GM20000 (cell line): ENCODE measurements at places on chromosomes 4 and X.

DNA sequence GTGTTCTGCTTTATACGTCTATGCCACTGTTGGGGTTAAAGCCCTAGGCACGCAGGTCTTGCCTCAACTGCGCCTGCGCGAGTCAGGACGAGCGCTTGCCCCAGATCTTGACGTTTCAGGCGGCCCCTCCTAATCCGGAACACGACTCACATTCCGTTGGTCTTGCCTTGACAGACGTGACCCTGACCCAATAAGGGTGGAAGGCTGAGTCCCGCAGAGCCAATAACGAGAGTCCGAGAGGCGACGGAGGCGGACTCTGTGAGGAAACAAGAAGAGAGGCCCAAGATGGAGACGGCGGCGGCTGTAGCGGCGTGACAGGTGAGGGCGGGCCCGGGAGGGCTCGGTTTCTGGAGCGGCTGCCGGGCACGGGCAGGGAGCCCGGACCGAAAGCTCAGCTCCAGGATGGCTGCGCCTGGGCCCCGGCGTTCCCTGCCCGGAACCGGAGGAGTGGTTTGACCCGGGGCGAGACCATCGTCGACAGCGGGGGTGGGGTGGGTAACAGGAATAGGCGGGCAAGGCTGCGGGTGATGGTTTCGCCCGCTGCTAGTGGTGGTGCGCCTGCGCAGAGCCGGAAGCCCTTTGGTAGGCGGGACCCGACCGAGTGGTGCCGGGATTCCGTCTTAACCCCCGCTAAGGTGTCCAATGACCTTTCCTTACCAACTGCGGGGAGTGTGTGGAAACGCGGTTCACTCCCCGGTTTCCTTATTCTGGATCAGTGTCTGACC is at the start of gene ARAF:
Gene ARAF, plus strand, starts transcription at position 272 of the 725 bp plus-strand sequence. CDS start 1,763 bp downstream, outside the sequence.
- peak; percentile 87 for DNase-seq

DNA sequence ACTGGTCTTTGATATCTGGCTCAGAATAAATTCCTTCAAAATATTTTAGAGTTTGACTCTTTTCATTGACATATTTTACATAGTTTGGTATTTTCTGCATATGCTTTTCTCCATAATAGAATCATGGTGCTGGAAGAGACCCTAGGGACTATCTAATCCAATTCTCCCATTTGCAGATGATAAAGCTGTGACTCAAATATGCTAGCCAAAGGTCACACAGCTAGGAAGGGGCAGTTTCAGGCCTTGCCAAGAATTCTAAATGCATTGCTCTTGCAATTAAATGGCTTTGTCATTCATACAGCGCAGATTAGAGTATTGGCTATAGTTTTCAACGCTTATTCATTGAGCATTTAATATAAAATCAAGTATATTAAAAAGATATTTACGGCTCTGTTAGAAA is 374.1 kb upstream of the RASGEF1B start:
- DNase-seq = no peak

DNA sequence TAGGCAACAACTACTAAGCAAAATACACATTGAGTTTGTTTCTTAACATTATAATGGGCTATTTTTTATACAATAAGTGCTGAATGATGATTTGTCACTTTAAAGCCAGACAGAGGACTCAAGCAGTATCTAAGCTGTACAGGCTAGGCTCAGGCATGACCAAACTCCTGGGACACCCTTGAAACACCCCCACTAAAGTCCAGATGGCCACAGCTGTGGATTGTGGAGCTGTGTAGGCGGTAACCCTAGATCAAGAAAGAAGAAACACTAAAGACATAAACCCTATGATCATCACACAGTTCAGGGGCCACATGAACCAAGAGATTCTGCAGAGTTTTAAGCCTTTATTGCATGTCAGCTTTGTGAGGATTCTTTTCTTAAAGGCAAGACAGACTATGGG is 25.1 kb downstream of the TAB3 start:
- DNase-seq = no peak

- no peak for DNase-seq
Measured at GRCh38 chr4:8906991-8907595, 35.5 kb upstream of the HMX1 start.

DNA sequence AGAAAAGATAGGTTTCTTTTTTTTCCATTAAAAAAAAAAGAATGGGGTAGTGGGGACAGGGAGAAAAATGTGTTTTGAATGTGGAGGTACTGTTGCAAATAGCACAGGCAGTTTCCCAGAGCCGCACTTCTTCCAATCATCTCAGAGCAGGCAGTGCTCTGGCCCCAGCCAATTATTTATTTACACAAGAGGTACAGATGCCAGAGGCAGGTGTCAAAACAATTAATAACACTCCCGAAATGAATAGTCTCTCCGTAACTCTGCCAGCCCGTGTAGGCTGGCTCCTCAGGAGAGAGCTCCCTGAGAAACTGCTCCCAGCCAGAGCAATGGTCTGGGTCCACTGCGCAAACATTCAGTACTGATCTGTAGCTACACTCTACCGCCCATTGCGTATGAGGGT is 130.8 kb upstream of the IL1RAPL2 start:
- no peak for DNase-seq

DNA sequence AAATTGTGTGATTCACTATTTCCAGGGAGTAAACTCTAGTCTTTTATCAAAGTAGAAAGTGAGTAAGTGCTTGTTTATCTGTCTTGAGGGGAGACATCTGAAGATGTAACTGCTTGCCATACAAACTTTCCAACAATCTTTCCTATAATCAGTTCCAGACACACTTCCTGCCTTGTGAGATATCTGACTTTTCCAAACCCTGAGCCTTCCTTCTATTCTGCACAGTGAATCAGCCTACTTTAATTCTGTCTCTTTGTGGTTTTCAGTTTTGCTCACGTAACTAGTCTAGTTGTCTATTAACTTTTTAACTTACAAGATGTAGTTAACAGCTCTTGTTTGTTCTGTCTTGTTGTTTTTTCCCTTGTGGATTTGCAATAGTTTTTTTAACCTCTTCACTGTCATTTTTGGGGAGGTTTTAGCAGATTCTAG is 947.8 kb downstream of the C4orf33 start:
- DNase-seq = no peak

GRCh38 chr4:1205586-1206298 is 33.4 kb upstream of the SPON2 start:
- DNase-seq = no peak

DNA sequence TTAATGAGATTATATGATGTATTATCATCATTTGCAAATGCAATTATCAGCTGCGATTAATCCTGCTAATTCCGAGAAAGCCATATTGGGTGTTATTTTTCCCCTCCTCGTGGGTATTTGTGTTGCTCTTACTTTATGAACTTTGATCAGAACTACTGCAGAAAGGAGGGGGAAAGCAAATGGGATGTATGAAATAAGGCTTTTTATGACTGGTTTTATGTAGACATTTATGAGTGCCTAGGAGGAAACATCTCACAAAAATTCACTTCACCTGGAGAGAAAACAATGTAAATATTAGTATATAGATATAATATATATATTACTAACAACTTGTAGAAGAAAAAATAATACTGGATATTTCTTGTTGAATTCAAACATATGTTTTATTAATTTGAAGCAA is 214.4 kb downstream of the TEX13A start:
- DNase-seq = no peak

DNA sequence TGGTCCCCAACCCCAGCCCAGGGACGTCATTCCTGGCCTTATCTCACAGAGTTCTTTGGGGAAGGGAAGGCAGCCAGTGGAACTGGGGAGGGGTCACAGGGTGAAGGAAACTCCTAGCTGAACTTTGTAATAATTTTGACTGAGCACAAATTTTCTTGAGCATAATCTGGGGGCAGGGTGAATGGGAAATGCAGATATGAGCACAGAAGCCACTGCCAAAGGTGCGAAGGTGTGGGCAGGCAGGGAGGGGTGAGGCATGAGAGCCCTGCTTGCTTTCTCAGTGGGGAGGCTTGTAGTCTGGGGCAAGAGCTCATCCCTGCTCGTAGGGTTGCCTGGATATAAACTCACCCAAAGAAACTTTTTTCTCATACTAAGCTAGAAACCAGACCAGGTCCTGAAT is 34.9 kb downstream of the MGAT4D start:
- no peak for DNase-seq

DNA sequence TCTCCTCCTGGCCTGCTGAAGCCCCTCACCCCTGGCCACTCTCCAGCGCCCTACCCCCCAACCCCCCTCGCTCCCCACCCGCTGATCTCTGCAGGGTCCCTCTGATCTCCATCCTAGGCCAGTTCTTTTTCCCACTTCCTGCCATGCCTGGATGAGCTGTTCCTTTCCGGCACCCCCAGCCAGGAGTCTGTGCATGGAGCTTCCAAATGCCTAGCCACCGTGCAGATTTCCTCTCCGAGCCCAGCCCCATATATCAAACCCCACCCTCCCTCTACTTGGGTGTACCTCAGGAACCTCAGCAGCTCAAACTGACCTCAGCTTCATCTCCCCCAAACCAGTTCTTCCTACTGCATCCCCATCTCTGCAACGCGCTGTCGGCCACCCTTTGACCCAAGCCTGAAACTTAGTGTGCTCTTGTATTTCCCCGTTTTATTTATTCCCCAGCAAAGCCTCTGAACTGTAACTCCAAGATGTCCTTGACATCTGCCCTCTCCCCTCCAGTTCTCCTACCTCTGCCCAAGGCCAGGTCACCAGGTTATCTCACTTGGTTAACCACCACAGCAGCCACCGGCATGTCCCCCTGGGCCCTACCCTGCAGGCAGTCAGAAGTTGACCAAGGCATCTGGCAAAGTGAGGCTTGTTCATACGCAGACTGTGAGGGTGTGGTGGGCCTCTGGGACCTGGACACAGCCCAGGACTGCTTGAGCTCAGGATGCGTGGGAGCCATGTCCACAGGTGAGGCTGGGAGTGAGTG is 194.9 kb upstream of the PSAPL1 start:
- no peak for DNase-seq

DNA sequence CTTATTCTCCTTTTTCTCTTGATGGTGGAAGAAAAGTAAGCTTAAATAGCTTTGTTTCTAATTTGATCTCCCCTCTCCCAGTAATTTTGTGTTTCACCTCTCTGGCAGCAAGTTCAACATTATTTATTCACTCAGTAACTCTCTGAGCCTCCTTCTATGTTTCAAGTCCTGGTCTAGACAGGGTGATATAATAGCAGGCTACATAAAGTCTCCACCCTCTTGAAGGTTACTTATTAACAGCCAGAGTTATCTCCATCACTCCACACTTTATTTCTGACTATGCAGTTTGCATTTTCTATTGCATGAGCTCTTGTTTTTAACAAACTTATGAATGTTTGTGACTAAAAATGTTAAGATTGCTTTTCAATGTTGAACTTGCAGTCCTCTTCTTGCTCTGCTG is 17.8 kb upstream of the ANOS1 start:
- DNase-seq = no peak

DNA sequence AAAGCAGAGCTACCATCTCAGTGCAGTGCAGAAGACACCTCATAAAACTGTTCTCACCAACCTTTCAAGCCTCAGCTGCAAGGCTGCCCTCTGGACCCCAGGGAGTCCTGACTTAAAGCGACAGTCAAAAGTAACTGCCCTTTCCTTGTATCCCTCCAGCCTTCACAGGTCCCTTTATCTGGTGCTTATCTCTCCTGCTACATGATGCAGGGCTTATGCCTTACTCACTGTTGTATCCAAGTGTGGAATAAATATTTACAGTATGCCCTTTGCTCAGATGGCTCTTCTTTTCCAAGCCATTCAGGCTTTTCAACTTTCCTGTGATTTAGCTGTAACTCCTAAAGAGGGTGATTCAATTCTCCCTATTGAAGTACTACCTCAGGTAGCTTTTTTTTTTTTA is 92.6 kb downstream of the KDR start:
- no peak for DNase-seq

- no peak for DNase-seq
Measured at GRCh38 chr4:35818520-35818919, 425.8 kb downstream of the ARAP2 start.

DNA sequence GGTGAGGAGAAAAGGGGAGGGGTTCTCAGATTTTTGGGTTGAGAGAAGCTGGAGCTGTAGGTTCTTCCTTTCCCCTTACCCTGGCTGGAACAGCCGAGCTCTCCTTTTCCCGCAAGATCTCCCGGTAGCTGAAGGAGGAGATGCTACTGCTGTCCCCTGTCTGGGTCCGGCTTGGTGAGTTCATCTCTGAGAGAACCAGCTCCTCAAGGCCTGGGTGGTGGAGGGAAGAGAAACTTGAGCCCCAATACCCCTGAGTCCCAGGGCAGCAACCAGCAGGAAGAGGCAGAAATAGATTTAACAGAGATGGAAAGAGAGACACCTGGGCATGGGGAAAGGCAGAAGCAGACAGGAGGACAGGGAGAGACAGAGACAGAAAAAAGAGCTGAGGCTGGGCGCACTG is 6.6 kb upstream of the KCND1 start:
- no peak for DNase-seq

GRCh38 chrX:69101683-69102251 is 63.5 kb downstream of the PJA1 start:
- no peak for DNase-seq

- no peak for DNase-seq
Measured at GRCh38 chr4:128608006-128608405, 201.5 kb upstream of the JADE1 start.

GRCh38 chrX:32847921-32848320 is 363.4 kb downstream of the DMD start:
- DNase-seq = no peak

GRCh38 chrX:85429066-85429465 is 49.6 kb upstream of the POF1B start:
- no peak for DNase-seq

GRCh38 chr4:53929955-53930798 is 134.2 kb downstream of the CHIC2 start:
- peak; percentile 61 for DNase-seq

DNA sequence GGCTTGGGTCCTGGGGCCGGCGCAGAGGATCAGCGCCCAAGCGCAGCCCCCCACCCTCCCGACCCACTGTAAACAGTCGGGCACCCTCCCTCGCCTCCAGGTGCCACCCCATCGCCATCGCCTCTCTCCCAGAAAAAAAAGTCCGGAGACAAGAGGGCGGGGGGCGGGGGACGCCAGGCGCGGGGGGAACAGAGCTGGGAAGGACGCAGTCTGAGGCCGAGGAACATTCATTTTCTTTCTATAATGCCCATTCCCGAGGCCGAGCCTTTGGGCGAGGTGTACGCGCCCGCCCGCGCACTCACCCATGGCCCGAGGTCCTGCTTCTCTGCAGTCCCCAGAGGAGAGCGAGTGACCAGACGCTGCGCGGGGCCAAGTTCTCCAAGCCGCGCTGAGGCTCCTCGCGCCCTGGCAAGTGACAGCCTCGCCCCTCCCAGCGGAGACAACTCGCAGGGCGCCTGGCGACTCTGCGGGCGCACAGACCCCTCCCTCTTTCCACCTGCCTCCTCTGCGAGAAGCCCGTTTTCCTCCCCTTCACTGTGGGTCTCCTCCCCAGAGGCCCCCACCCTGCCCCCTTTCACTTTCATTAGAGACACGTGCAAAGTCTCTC is 63.5 kb upstream of the WDR17 start:
- peak; percentile 40 for DNase-seq
